ENCODE measurements at places on chromosomes 7 and 10.

DNA sequence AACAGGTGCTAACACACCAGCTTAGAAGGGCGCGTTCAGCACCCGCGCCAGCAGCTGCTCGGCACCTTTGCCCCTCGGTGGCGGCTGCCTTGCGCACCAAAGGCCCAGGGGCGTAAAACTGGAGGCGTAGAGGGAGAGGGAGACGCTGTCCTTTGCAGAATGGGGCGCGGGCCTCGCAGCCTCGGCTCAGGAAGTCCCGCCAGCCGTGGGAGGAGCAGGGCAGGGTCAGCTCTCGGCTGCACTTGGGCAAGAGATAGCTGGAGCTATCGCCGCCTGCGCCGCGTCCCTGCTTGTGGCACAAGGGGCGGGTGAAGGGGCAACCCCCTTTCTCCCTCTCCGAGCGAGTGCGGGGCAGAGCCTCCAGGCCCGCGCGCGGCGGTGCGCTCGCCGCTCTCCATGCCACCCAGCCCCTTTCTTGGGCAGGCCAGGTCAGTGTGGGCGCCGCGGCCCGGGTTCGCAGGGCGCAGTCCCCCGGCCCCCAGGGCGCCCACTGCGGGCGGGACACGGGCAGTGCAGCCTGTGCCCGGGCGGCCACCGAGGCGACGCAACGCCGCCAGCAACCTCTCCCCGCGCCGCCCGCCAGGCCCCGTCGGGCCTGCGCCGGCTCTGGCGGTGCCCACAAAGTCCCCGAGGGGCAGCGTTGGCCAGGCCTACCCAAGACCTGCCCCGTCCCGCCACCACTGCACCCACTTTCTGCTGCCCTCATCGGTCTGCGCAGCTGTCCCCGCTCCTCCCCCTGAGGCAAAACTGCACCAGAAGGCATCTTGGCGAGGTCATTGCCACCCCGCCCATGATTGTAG, 4.1 kb downstream of the NEUROD6 start:
- DNase-seq = no peak

DNA sequence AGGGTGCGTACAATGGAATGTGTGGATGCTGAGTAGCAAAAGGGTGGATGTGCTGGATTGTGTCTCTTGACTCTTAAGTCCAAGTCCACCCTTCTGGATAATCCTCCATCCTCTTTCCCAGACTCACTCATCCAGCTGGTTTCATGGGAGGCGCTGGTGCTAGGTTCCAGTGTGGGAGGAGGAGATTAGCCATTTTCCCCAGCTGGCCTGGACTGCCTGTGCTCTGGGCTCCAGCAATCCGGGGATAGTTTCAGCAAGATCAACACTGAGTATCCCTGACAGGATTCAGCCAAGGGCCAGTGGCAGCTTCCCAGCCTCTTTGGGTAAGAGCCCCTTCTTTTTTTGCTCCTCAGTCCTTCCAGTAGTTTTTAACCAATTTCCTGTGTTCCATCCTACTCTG, 21.6 kb upstream of the TRIL start:
- no peak for DNase-seq

GRCh38 chr10:96664563-96664962, 55.8 kb downstream of the PIK3AP1 start:
- no peak for DNase-seq

DNA sequence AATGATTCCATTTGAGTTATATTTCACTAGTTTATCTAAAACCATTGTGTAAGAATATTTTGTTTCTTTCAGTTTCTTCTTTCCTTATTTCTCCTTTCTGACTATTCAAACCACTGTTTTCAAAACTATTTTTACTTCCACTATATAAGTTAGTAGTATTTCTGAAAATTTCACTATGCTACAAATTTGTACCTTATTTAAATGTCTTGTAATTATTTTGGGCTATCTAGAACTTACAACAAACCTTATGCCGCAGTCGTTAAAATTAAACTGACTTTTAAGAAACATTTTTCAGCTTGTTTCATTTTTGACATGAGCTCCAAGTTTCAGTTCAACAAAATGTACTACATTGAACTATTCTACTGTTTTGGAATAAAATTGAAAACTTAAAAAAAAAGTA, 1.8 kb downstream of the TFEC start:
- DNase-seq = no peak

GRCh38 chr10:72243822-72244437, 27.9 kb upstream of the ASCC1 start:
- no peak for DNase-seq

- DNase-seq = no peak
Observed at GRCh38 chr10:69338133-69338456, 59.8 kb downstream of the HK1 start.

Measured in activated CD4-positive, alpha-beta T cell treated with anti-CD3 and anti-CD28 coated beads, Interleukin-2, amount 50 U/mL, for 4 hours (primary cell).